HS-27A (cell line): ENCODE measurements at places on chromosomes 4 and X.

- no peak for DNase-seq
Measured at GRCh38 chrX:50372966-50373365, 97.7 kb downstream of the DGKK start.

GRCh38 chr4:156832886-156833285, 138.7 kb downstream of the PDGFC start:
- DNase-seq = no peak

GRCh38 chr4:137467537-137467936, 64.8 kb downstream of the PCDH18 start:
- no peak for DNase-seq

DNA sequence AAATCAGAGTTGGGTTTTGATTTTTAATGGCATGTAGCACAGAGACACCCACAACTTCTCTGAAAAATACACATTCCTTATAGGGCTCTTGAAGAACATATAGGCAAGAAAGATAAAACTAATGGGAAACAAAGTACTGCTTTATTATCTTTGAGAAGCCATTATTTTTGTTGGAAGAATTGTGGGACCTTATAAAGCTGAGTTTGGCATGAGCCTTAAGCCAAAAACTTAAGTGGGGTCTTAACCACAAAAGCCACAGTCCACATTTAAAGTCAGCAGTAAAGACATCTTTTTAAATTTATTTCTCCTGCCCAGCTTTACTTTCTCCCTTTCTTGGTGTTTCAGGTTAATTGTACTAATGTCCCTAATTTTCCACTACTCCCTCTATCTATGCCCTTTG, 1297.3 kb downstream of the C4orf33 start:
- DNase-seq = no peak

GRCh38 chr4:138910914-138911336, 104.7 kb upstream of the NOCT start:
- no peak for DNase-seq

DNA sequence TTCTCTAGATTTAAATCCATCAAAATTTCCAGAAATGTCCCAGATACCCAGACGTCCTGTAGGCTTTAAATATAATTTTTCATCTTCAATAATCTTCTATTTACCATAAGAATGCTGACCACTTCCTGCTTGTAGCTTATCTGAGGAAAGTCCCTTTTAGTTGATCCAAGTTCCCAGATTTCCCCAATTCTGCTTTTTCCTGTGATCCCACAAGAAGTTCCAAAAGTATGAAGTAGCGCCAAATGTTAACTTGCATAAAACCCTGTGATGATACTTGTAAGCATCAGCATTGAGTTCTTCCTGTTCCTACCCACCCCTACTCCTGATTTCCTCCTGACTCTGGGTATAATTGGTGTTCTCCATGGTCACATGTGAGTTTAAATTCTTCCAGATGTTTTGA, 10.6 kb upstream of the TLR8 start:
- DNase-seq = no peak

DNA sequence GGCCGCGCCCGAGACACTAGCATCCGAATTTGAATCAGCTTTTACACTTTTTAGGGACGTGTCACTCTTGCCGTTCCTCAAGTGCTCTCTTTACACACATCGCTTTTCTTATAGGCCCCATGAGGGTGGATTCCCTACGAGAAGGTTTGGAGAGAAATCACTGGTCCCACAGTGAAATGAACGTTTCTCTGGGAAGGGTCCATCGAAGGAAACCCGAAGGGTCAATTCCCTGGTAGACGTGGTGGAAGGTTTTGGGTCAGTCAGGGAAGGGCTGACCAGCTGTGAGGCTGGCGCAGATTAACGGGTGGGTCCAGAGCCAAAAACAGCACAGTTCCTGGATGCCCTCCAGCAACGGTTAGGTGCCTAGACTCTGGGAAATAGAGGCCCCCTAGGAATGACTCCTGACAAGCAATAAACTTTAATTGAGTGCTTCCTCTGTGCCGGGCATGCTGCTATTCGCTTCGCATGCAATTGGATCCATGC, 35.9 kb downstream of the ETDC start:
- peak; percentile 19 for DNase-seq

DNA sequence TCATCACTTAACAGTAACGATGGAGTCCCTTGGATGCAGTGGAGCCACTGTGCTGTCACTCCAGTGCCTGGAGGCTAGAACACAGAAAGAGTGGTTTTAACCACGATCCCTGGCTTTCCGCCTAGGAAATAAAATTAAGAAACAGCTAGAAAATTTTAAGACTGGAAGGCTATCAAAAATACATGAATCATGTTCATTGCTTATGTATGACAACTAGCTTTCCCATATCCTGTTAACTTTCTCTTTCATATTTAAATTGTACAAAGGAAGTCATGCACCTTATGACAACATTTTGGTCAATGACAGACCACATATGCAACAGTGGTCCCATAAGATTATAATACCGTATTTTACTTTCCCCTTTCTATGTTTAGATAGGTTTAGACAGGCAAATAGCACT, 115.1 kb downstream of the GALNTL6 start:
- DNase-seq = no peak
